ENCODE measurements at places on chromosomes 16 and 17.

- no peak for DNase-seq
Measured at GRCh38 chr17:74922172-74922571, 883 bp downstream of the USH1G start.

DNA sequence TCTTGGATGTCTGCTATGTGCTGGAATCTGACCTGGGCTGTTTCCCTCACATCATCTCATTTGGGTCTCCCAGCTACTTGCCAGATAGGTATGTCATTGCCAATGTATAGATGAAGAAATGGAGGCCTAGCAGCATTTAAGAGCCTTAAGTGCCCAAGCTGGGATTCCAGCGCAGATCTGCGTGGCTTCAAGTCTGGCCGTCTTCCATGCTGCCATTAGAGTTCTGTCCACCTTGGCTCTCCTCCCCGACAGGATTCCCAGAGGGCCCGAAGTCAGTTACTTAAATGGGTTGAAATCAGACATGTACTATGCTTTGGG lies 33.0 kb upstream of the CCR7 start:
- DNase-seq: no peak

- DNase-seq: no peak
Measured at GRCh38 chr16:53632526-53632925, 71.1 kb downstream of the RPGRIP1L start.

DNA sequence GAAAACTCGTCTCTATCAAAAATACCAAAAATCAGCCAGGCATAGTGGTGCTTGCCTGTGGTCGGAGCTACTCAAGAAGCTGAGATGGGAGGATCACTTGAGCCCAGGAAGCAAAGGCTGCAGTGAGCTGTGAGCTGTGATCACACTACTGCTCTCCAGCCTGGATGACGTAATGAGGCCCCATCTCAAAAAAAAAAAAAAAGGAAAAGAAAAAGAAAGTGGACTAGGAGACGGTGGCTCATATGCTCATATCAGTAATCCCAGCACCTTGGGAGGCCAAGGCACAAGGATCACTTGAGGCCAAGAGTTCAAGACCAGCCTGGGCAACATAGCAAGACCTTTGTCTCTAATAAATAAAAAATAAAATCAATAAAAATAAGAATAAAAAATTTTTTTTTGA lies 8.8 kb upstream of the SUMO2 start:
- no peak for DNase-seq

GRCh38 chr17:11305524-11305923 lies 64.5 kb downstream of the SHISA6 start:
- no peak for DNase-seq

GRCh38 chr17:7315570-7316235 lies 543 bp upstream of the GPS2 start:
- DNase-seq: no peak

DNA sequence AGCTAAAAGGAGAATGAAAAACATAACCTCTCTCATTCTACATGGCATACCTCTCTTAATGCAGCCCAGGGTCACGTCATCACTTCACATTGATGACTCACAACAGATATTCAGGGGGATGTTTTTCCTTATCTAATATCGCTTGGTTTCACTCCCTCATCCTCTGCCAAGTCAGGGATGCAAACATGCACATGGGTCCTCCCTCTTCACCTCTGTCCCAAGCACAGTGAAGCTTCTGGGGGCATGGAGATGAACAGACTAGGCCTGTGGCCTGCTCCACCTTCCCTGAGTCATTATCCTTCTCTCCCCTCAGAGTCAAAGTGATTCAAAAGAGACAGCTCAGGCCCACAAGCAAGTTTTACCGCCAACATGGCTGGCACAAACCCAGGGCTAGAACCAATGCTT lies 2.3 kb upstream of the MT2A start:
- DNase-seq: no peak

DNA sequence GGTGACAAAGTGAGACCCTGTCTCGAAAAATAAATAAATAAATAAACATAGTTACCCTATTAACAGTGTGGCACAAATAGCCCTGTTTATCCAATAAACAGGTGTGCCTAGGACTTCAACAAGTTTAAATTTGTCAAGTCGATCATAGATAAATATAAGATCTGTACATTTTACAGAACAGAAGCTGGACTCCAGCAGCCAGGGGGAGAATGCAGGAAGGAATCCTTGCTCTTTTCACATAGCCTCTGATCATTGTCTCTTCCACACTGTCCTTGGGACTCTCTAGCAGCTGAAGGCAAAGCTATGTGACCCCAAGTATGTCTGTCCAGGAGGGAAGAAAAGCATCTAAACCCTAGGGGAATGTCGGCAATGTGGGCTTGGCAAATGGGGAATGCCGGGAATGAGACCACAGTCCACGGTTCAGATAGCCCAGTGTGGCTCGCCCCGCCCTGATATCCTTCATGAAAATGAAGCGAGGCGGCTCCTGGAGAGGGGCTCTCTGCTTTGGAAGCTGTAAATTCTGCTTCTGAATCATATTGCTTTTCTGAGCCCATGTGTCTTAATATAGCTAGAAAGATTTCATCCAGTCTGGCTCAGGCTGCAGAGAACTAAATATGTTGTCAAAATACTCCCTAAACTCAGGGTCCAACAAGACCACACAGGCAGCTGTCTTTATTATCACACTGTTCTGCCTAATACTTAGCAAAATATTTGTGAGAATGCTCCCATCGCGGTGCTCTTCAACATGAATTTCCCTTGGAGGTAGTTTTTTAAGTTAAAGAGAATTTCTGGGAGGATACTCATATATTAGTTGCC lies 24.9 kb upstream of the GRB2 start:
- DNase-seq: no peak

DNA sequence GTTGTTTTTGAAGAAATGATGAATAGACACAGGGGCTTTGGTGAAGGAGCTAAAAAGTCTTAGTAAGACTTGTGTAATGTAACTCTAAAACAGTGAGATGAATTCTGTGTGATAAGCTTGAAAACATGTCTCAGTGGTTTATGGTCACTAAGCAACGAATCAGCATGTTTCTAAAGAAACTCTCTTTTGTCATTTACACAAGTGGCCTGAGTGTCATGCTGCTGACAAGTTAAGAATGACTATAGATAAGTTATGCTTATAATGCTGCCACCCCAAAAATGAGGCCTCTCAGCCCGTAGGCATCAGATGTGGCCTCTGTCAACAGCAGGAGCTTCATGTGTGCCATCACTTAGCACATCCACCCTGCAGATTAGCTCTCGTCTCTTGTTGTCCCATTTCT lies 8.7 kb downstream of the COX10 start:
- no peak for DNase-seq

DNA sequence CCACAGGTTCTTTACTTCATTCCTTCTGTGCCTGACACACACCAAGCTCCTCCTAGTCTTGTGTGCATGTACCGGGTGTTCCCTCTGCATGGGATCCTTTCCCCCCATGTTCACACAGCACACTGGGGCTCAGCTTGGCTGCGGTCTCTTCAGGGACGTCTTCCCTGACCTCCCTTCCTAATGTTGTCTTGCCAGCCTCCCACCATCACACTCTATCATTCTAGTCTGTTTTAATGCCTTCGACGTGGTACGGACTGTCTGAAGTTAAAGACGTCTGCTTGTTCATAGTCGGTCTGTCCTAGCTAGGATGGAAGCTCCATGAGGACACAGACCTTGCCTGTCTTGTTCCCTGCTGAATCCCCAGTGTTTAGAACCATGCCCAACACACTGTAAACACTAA lies 60.1 kb downstream of the USP31 start:
- no peak for DNase-seq

DNA sequence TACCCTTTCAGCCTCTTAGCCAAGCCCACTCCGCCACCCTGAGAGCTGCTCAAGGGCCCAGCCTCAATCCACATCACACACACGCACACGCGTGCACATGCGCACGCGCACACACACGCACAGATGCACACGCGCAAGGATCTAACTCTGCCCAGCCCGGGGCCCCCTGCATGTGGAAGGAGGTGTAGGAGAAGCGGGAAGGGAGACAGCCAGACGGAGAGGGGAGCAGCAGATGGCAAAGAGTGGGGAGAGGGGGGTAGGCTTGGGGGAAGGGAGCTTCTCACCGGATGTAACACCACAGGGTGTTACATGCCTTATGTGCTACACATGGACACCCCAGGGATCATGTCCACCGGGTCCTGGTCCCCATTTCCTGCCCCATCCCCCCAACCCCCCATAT lies 15.3 kb downstream of the DLG4 start:
- DNase-seq: peak; percentile 17

GRCh38 chr17:35212668-35213067 lies 18.5 kb upstream of the SLC35G3 start:
- DNase-seq: peak; percentile 27

DNA sequence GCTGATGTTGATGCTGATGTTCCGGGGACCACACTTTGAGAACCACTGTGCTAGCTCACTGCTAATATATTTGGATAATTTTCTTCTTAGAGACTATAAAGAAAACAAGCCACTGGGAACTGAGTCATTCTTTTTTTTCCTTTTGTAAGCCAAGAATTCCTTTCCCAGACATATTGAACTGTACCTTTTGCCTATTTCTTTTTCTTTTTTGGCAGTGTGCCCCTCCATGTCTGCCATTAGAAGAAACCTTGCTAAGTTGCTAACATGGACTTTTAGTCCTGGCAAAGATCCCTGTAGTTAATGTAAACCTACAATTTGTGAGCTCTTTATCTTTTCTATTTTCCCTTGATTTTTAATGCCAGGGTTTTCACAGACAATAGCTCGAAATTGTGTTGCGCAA lies 17.3 kb upstream of the ERCC4 start:
- no peak for DNase-seq

DNA sequence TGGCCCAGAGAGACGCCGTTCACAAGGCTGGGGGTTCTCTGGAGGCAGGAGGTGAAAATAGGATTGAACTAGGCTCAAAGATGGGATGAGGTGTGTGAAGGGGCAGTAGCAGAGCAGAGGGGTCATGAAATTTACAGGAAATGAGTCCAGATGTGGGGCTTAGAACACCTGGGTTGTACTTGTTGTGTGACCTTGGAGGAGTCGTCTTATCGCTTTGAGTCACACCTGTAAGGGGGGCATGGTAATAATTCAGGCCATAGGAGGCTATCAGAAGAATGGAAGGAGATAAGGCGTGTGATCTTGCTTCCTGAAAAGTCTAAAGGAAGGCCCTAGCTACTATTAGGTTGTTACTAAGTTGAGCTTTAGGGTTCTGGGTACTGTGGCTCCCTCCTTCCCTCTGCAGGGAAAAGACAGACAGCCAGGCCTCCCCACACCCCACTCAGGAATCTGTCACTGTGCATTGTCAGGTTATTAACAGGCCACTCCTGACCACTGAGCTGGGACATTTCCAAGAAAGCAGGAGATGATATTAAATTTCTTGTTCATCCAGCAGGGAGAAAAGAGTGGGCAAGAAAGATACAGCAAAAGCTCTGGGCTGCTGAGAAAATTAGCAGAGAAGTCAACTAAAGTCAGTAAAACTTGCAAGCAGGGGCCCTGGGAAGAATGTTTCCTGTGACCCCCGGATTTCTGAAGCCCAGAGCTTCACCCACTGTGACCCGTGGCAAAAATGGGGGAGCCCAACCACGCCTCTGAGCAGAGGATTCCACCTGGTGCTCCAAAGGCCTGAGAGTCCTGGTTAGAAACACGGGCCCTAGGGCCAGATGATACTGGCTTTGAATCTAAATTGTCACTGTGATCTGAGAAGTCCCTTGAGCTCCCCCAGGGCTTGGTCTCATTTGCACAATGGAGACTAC lies 6.0 kb upstream of the CDC42EP4 start:
- no peak for DNase-seq

DNA sequence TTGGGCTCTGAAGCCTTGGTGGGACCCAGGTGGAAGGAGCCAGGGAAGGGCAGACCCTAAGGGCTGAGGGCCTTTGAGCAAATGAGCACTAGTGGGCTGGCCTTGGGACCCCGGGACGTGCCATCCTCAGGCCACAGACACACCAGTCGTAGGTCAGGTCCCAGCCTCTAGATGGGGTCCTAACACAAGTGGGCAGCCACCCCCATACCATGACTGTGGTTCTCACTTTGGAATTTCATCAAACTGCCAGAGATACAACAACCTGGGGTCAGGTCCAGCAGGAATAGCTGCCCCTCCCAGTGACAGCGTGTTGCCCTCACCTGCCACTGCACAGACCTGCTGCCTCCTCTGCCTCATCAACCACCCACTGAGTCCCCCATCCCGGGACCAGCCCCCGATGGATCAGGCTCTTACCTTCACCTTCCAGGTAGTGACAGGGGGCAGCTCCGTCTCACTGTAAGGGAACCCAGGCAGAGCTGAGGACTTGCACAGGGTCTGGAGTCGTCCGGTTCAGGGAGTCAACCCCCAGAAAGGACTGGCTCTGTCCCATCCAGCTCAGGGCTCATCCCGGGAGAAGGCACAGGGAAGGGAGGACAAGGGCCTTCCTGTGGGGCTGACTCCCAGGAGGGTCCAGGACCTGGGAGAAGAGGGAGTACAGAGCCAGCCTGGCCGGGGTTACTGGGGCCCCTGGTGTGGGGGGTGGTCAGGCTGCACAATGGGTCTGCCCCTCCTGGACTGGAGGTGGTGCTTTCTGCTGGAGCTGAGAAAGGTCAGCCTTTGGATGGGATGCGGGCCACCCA lies 40.0 kb downstream of the LGALS9 start:
- DNase-seq: no peak

- DNase-seq: no peak
Measured at GRCh38 chr17:39450051-39450450, 1.0 kb downstream of the MED1 start.

GRCh38 chr17:58504826-58505351 lies 9.5 kb downstream of the MTMR4 start:
- no peak for DNase-seq

GRCh38 chr16:89476379-89476778 lies 14.0 kb downstream of the ANKRD11 start:
- DNase-seq: peak; percentile 44

DNA sequence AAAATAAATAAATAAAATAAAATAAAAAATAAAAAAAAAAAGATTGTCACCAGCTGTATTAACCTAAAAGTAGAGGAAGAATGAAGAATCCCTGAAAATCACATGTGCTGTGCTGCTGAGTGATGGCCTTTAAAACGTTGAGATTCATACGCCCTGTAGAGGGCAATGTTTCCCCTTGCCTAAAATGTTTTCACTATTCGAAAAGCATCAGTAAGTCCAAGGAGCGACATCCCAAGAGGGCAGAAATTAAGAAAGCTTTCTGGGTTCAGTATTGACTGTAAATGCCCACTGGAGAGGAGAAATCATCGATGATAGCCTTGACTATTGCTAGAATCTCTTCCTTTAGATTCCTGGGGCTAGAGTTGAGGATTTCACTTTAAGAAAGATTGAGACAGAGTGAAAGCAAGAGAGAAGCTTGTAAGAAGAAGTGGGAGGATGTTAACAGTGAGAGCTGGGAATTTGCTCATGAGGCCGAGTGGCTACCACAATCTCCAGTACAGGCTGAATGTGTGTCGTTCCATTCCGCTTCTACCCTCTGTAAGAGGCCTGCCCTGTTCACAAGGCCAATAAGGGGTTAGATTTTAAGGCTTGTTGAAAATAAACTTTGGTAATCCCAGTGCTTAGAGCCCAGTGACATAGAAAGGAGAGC lies 170.8 kb upstream of the FAM20A start:
- no peak for DNase-seq
